ENCODE measurements at places on chromosomes 16 and 17.

GRCh38 chr16:54193665-54194333 lies 92.8 kb downstream of the IRX3 start:
- peak; percentile 35 for DNase-seq

DNA sequence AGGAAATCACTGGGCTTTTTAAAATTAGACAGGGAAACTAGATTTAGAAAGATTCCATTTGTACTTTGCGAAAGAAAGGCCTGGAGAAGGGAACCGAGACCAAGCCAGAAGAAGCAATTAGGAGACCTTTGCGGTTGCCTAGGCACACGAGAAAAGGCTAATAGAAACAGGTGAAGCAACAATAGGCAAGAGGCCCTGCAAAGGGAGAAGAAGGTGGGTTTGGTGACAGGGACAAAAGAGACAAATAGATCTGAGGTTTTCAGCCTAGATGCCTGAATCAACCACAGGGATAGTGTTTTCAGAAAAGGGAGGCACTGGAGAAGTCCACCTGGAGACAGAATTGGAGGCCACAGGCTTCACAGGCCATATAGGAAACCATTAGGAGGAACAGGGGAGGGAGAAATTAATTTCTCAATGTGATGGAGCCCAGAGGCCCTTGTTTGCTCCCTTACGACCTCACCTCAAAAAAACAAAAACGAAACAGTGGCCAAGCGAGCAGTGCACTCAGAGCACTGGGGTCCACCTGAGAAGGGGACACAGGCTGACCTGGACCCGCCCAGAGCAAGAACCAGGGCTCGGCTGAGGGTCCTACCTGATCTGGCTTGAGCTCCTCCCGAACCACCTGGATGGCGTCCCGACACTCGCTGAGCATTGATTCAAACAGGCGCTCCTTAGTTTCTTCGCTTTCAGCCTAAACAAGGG lies 22.3 kb downstream of the SRP68 start:
- DNase-seq: no peak

DNA sequence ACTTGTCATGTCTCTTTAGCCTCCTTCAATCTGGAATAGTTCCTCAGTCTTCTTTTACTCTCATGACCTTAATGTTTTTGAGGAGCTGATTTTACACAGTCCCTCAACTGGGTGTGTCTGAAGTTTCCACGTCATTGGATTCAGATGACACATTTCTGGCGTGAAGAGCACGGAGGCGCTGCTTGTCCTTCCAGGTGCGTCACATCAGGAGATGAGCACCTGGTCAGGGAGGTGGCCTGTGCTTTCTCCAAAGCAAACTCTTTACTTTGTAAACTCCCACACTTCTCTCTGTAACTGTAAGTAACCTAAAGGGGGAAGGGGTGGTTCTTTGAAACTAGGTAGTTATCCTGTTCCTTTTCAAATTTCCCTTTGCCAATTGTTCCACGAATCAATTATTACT lies 52.5 kb upstream of the MNT start:
- DNase-seq: no peak

GRCh38 chr16:30009085-30009862 lies 1.6 kb downstream of the DOC2A start:
- DNase-seq: no peak

GRCh38 chr17:11610999-11611566 lies 12.8 kb downstream of the DNAH9 start:
- DNase-seq: no peak

DNA sequence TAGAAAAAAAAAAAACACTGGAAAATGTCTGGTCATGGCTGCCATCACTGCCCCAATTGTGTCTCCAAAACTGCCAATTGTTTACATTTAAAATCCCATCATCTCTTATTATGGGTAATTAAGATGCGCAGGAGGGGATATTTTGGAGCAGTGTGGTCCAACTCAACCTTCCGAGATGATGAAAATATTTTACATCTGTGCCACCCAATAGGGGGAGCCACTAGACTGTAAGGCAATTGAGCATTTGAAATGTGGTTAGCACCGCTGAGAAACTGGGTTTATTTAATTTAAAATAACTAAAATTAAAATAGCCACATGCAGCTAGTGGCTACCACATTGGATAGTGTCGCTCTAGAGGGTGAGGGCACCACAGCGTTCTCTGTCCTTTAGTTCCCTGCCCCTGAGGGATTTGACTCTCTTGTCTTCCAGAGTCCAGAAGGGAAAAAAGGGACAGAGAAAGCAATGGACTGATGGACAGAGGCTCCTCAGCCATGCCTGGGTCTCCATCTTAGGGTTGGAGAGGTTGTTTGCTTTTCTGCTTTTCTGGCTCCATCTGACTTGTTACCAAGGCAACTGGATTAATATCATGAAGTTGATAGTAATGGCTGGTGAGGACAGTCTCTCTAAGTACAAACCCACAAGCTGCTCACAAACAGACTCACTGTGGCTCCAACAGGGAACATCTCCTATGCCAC lies 3.5 kb downstream of the MPO start:
- peak; percentile 36 for DNase-seq

- no peak for DNase-seq
Measured at GRCh38 chr16:1163567-1164055, 10.7 kb downstream of the CACNA1H start.

DNA sequence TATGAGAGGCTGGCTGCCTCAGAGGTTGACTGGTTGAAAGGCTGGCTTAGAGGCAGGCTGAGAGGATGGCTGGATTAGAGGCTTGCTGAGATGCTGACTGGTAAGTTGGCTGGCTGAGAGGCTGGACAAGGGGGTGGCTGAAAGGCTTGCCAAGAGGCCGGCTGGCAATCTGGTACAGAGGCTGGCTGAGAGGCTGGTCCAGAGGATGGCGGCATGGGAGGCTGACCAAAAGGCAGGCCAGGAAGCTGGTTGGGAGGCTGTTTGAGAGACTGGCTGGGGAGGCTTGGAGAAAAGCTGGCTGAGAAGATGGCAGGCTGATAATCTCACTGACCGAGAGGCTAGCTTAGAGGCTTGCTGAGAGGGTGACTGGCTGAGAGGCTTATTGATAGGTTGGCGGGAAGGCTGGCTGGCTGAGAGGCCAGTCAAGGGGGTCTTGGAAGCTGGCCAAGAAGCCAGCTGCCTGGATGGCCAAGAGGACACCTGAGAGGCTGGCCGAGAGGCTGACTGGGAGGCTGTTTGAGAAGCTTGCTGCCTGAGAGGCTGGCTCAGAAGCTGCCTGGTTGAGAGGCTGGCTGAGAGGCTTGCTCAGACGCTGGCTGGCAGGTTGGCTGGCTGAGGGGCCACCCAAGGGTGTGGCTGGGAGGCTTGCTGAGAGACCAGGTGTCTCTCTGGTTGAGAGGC lies 34.2 kb upstream of the ACSM2B start:
- no peak for DNase-seq

- DNase-seq: peak; percentile 86
Measured at GRCh38 chr17:5419959-5420653, at the start of gene RPAIN. Gene RPAIN, plus strand, starts transcription at chr17:5420182. Its CDS starts 29 bp downstream, at chr17:5420211.

- DNase-seq: no peak
Measured at GRCh38 chr16:28321700-28322411, 29.5 kb downstream of the SBK1 start.

DNA sequence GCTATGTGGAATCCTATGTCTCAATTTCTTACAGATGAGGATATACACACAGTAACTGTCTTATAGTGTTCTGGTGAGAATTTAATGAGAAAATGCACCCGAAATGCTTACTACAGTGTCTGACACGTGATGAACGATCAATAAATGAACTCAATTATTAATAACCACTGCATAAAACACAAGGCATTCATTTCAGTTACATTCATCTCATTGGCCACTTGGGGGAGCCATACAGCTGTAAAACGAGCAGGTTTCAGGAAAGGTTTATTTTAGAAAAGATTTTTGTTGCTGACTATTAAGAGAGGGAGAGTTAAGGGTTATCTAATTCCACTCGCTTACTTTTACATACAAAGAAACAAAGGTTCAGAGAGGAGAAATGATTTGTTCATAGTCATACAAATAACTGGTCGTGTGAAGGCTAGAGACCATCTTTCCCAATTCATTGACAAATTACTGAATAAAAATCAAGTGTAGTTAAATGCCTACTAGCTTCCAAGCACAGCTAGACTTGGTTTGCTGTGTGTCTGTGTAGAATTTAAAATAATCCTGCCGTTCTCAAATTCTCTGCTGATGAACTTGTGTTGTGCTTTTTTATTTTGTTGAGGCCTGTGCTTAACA lies 160.1 kb downstream of the MAP2K4 start:
- DNase-seq: peak; percentile 21

GRCh38 chr17:55446581-55447205 lies 25.1 kb upstream of the MMD start:
- no peak for DNase-seq

DNA sequence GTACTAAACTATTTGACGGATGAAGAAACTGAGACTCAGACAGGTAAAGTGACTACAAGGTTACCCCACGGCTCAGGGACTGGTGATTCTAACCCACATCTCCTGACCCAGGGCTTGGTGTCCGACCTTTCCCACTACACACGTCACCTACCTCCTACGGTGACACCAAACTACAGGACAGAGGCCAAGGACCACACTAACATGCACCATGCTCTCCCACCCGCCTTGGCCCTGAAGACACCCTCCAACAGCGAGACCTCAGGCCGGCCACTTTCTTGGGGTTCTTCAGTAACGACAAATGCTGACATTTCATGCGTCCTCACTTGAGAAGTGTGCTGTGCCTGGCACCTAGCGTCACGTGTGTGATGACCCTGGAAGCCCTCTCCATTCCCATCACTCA lies 6.4 kb downstream of the KNOP1 start:
- no peak for DNase-seq

DNA sequence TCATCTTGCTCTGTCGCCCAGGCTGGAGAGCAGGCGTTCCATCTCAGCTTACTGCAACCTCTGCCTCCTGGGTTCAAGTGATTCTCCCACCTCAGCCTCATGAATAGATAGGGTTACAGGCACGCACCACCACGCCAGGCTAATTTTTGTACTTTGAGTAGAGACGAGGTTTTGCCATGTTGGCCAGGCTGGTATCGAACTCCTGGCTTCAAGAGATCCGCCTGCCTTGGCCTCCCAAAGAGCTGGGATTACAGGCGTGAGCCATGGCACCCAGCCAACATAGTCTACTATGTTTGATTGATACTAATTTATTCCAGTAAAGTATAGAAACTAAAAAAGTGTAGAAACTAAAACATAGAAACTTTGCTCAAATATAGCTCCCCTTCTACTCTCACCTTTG lies 94.9 kb downstream of the CA4 start:
- no peak for DNase-seq

DNA sequence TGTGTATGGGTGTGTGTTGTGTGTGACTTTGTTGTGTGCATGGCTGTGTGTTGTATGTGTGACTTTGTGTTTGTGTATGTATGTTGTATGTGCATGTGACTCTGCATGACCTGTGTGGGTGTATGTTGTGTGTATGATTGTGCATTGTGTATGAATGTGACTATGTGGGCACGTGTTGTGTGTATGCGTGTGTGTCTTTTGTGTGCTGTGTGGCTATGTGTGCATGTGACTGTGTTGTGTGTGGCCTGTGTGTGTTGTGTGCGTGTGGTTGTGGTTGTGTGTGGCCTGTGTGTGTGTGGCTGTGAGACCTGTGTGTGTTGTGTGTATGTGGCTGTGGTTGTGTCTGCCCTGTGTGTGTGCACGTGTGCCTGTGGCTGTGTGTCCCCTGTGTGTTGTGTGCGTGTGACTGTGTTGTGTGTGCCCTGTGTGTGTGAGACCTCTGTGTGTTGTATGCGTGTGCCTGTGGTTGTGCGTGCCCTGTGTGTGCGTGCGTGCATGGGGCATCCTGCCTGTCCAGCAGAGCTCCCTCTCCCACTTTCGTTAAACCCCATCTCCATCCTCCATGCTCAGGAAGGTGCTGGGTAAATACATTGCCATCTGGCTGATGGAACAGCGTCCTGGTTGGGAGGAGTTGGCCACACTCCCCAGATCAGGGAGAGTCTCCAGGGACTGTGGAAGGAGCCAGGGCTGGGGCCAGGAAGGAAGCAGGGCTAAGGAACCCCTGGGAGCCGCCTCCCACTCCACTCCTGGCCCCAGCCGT lies 90.1 kb upstream of the GSE1 start:
- DNase-seq: no peak

- DNase-seq: no peak
Measured at GRCh38 chr16:4452674-4453073, 21.8 kb downstream of the NMRAL1 start.

GRCh38 chr16:67111951-67112444 lies 2.3 kb downstream of the PHAF1 start:
- no peak for DNase-seq

DNA sequence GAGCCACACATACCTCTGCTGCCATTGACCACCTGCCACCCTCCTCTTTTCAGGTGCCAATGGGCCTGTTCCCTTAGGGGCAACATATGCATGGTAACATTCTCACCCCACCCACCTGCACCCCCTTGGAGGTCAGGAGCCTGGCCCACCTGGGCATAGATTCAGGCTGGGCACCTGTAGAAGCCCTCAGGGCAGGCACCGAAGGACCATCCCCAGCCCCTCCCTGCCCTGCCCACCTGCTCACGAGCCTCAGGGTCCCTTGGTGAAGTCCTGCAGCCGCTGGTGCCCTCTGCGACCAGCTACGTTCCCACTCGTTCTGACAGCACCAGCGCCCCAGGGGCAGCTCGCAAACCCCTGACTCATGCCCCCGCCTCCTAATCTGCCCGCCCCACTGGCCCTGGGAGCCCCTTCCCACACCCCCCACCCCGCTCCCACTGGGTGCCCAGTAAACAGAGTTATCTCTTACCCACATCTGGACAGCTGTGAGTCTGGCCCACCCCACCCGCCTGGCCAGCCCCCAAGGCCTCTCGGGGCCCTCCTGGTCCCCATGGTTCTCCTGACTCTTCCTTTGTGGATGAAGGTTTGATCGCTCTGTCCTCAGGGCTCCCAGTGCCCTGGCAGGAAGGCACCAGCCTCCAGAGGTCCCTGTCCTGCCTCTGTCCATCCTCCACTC lies at the start of gene SLC4A1:
TSS of gene SLC4A1 (minus strand) at position 318 of the 673 bp plus-strand sequence. CDS start 5,269 bp downstream, outside the sequence.
- DNase-seq: no peak

DNA sequence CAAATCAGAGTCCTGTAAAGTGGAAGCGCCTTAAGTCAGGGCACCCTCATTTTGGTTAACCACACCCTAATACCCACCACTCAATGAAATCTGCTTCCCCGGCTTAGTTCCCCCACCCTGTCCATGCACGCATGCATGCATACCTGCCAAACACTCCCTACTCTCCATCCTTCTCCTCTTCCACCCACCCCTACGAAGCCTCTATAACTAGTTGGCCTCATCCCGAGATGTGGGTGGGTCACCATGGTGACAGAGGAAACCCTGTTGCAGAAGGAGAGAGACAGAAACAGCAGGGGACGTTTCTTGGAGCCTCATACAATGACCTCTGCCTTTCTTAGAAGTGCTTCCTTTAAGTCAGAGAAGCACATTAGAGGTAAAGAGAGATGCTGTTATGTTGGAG lies 46.8 kb upstream of the DNAH9 start:
- no peak for DNase-seq

DNA sequence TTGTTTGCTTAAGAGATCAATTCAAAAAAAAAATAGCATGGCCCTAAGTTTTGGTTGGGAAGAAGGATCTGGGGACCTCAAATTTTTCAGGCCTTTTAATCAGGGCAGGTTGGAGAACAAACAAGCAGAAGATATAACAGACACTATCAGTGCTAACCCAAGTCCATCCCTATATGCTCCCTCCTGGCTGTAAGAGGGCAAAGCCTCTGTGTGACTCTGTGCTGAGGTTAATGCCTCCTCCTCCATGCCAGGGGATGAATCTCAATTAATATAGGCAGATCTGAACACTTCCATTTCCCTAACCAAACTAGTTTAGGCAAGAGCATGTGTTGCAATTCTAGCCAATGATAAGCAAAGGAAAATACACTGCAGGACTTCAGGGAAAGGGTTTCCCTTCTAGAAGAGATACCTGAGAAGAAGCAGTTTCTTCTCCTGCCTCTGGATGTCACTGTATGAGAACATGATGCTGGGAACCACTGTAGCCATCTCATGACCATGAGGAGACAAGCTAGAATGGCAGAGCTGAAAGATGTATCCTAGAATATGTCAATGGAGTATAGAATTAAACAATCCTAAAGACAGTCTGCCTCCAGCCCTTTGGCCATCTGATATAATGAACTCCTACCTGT lies 76.0 kb downstream of the CHD9NB start:
- peak; percentile 6 for DNase-seq

All from CD4-positive, alpha-beta T cell treated with Interleukin-4 for 1 hour (primary cell).